ENCODE measurements at places on chromosomes 13 and 19.
A peak's percentile ranks its signal among the peaks of the same experiment; 100 is the strongest.

GRCh38 chr19:18762125-18763023 is 28.7 kb downstream of the COMP start:
- H3K4me1 ChIP-seq = no peaks in the 10 kb centered on the region
- H3K4me3 ChIP-seq = no peak overlapping the region
- peaks cover 30% of the 10 kb centered on the region for H3K27me3 ChIP-seq
- H3K27ac ChIP-seq = no peak overlapping the region

- peak overlapping the region; percentile 71 for H3K4me3 ChIP-seq
- H3K27me3 ChIP-seq = no peaks in the 10 kb centered on the region
- H3K27ac ChIP-seq = no peak overlapping the region
- H3K36me3 ChIP-seq = 0 out of 2 replicates have a peak, but pooled peaks cover 4% of the 10 kb centered on the region
- no peak for DNase-seq
Observed at GRCh38 chr19:42279155-42279901, 10.3 kb downstream of the CIC start.

- H3K27me3 ChIP-seq = 0 out of 2 replicates have a peak, but pooled peaks cover 2% of the 10 kb centered on the region
- no peaks in the 10 kb centered on the region for H3K36me3 ChIP-seq
- DNase-seq = no peak
- H3K27ac ChIP-seq = no peak overlapping the region
Observed at GRCh38 chr19:42596391-42597072, 1.8 kb upstream of the CEACAM8 start.

GRCh38 chr19:12092956-12093355 is 28.4 kb downstream of the ZNF844 start:
- H3K36me3 ChIP-seq = peaks cover 32% of the 10 kb centered on the region
- H3K4me3 ChIP-seq = peak overlapping the region; percentile 93
- H3K4me1 ChIP-seq = no peaks in the 10 kb centered on the region
- DNase-seq = no peak
- no peak overlapping the region for H3K27ac ChIP-seq
- no peaks in the 10 kb centered on the region for H3K27me3 ChIP-seq

GRCh38 chr19:13985771-13986347 is 20.3 kb downstream of the RFX1 start:
- peak overlapping the region; percentile 7 for H3K4me3 ChIP-seq
- peak overlapping the region; percentile 83 for H3K27ac ChIP-seq
- H3K27me3 ChIP-seq = no peaks in the 10 kb centered on the region
- no peak for DNase-seq

GRCh38 chr13:39554371-39554770 is 48.6 kb downstream of the LHFPL6 start:
- H3K27me3 ChIP-seq = no peaks in the 10 kb centered on the region
- no peak for DNase-seq
- H3K4me3 ChIP-seq = no peak overlapping the region
- no peak overlapping the region for H3K27ac ChIP-seq
- H3K36me3 ChIP-seq = no peaks in the 10 kb centered on the region

DNA sequence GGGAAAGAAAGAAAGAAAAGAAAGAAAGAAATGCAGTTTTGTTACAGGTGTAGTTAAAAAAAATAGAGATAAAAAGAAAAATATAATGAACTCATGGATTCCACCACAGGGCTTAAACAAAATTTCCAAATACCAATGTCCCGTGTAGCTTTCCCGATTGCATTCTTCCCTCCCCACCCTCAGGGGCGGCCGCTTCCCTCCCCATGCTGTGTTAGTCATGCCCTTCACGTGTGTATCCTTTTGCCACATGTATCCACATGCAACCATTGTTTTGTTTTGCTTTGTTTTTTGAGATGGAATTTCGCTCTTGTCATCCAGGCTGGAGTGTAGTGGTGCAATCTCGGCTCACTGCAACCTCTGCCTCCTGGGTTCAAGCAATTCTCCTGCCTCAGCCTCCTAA is 3.6 kb upstream of the KMT5C start:
- H3K36me3 ChIP-seq = no peaks in the 10 kb centered on the region
- peaks cover 7% of the 10 kb centered on the region for H3K4me1 ChIP-seq
- 0 out of 2 replicates have a peak, but pooled peaks cover 3% of the 10 kb centered on the region for H3K27me3 ChIP-seq
- H3K4me3 ChIP-seq = no peak overlapping the region

GRCh38 chr19:54532528-54532927 is 29.9 kb downstream of the LAIR2 start:
- no peaks in the 10 kb centered on the region for H3K4me1 ChIP-seq
- no peak overlapping the region for H3K27ac ChIP-seq
- H3K27me3 ChIP-seq = no peaks in the 10 kb centered on the region
- no peak for DNase-seq

DNA sequence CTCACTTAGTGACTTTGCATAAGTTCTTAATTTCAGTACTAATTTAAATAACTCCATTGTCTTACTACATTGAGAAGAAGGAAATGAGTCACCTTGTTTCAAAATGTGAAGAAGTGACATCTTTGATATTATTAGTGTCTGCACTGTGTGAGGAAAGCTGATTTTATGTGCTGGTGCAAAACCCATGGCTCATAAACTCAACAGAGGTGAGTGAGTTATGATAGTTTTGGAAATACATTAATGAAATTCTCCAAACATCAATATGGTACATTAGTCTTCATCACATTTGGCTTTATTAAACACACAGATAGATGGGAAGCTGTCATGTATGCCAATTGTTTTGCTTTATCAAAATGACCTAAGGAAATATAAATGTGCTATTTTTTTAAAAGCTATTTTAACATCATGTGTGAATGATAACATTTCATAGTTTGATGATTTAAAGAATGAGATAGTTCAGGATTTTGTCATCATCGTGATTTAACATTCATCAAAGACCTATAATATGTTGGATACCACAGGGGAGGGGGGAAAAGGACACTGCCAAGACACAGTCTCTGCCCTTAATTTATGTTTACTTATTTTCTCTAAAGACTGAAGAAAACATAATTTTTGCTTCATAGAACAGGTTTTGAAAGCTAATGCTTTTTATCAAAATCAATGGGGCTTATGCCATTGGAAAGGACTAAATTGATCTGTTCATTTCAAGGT is 902.3 kb upstream of the SLITRK1 start:
- no peak overlapping the region for H3K4me3 ChIP-seq
- H3K36me3 ChIP-seq = no peaks in the 10 kb centered on the region

- no peaks in the 10 kb centered on the region for H3K36me3 ChIP-seq
- H3K4me1 ChIP-seq = no peaks in the 10 kb centered on the region
- H3K27ac ChIP-seq = no peak overlapping the region
- no peak overlapping the region for H3K4me3 ChIP-seq
- DNase-seq = no peak
Observed at GRCh38 chr13:106418556-106418955, 116.9 kb downstream of the EFNB2 start.

- peaks cover 24% of the 10 kb centered on the region for H3K4me1 ChIP-seq
- H3K27me3 ChIP-seq = no peaks in the 10 kb centered on the region
- H3K27ac ChIP-seq = no peak overlapping the region
- no peak for DNase-seq
- no peak overlapping the region for H3K4me3 ChIP-seq
Observed at GRCh38 chr19:39145180-39145953, 19.8 kb downstream of the PAK4 start.

- no peaks in the 10 kb centered on the region for H3K27me3 ChIP-seq
- H3K4me3 ChIP-seq = no peak overlapping the region
- no peak for DNase-seq
Observed at GRCh38 chr19:45630463-45630862, 8.7 kb downstream of the EML2 start.

DNA sequence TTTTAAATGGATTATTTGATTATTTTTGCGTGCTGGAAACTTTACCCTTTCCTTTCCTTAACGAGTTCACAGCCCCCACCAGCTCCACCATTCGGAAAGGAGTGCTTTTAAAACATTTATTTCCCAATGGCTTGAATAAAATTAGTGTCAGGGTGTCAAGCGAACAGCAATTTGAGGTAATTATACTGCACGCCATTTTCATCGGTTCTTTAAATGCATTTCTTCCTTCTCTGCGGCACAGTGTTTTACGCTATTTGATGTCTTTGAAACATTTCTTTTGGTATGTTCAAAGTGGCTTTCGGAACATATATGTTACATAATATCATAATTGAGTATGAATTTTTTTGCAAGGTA is 309 bp upstream of the SLITRK1 start:
- H3K27me3 ChIP-seq = peaks cover 18% of the 10 kb centered on the region
- no peaks in the 10 kb centered on the region for H3K36me3 ChIP-seq
- DNase-seq = no peak
- peak overlapping the region; percentile 73 for H3K4me3 ChIP-seq
- H3K27ac ChIP-seq = no peak overlapping the region
- H3K4me1 ChIP-seq = peaks cover 7% of the 10 kb centered on the region

GRCh38 chr13:97385146-97385545 is 48.8 kb upstream of the RAP2A start:
- no peaks in the 10 kb centered on the region for H3K27me3 ChIP-seq
- H3K4me3 ChIP-seq = no peak overlapping the region
- H3K4me1 ChIP-seq = no peaks in the 10 kb centered on the region
- H3K27ac ChIP-seq = no peak overlapping the region
- no peak for DNase-seq

GRCh38 chr13:49082653-49083536 is 107.2 kb downstream of the FNDC3A start:
- H3K4me1 ChIP-seq = no peaks in the 10 kb centered on the region
- no peak overlapping the region for H3K4me3 ChIP-seq
- H3K27me3 ChIP-seq = no peaks in the 10 kb centered on the region
- no peak for DNase-seq

GRCh38 chr19:11137542-11138384 is 17.8 kb downstream of the SPC24 start:
- H3K27me3 ChIP-seq = no peaks in the 10 kb centered on the region
- H3K36me3 ChIP-seq = no peaks in the 10 kb centered on the region
- DNase-seq = peak; percentile 79
- no peaks in the 10 kb centered on the region for H3K4me1 ChIP-seq
